CD4-positive, alpha-beta T cell treated with Interferon gamma for 1 hour (primary cell): ENCODE measurements at places on chromosomes 2 and 18.

DNA sequence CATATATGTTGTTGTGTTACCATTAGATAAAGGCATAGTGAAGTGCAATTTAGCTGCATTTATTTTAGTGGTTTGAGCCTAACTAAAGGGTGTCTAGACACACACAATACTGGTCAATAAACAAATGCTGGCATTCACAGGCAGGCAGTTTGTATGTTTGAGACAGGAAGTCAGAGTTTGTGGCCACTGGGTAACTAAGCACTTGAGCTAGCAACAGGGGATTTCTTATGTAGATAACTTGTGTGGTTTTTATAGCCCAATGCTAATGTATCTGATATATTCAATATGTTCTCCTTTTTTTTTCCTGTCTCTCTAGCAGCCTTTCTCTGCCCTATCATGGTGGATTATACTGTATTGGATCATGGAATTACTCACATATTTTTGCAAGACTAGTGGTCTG lies 38.1 kb downstream of the LRRTM4 start:
- no peak for DNase-seq

GRCh38 chr2:177235855-177236437 lies 23.4 kb downstream of the HNRNPA3 start:
- DNase-seq: no peak

- DNase-seq: no peak
Observed at GRCh38 chr2:72940786-72941185, 23.5 kb downstream of the EMX1 start.

DNA sequence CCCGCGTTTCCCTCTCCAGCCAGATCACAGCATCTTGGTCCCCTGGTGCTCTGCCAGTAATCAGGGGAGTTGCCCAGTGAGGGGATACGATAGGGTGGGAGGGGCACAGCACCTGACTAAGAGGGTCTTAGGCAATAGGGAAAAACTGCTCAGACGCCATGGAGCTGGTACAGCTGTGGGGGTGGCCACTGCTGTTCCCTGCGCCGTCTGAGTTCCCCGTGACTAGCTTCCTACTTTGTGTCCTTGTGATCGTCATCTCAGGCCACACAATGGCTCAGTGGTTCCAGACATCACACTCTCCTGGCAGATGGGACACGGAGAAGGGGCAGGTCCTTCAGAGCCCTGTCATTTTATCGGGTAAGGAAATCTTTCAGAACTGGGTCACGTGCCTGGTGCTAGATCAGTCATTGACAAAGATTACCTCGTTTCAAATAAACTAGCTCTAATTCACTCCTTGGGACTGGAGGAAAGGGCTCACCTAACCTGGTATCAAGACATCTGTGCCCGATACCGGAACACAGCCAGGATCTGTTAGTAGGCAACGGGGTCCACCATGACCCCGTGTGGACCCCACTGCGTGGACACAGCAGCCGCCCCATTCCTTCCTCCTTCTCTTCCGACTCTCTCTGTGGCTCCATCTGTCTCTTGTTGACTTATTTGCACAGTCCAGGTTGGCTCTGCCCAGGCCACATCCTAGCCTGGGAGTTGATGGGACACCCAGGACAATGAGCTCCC lies 101.6 kb downstream of the PTGR3 start:
- no peak for DNase-seq

GRCh38 chr2:96554293-96555145 lies 18.0 kb downstream of the ARID5A start:
- DNase-seq: peak; percentile 72

GRCh38 chr18:12060182-12060870 lies 33.3 kb upstream of the ANKRD62 start:
- DNase-seq: no peak

DNA sequence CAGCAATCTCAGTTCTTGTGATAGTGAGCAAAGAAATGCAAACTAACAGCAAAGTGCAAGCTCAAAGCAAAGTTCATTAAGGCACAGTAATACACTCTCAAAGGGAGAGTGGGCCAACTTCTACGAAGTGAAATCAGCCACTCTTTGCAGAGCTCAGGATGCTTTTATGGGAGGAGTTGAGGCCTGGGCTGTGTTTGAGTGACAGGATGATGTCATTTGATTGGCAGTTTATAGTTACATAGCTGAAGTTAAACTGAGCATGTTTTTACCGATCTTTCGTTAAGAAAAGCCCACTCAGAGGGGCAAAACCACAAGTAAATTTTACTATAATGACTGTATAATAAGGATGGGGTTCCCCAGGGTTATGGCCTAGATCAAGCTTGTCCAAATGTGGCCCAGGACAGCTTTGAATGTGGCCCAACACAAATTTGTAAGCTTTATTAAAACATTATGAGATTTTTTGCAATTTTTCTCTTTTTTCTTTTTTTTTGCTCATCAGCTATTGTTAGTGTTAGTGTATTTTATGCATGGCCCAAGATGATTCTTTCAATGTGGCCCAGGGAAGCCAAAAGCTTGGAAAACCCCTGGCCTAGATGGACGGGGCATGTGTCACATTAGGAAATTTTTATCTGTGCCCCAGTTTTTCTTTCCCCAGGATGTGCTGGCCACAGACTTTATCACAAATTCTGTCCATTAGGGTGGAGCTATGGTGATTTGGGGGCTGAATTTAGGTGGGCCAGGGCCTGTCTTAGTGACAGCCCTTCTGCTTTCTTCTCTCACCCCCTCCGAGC lies 8.3 kb upstream of the DNAH7 start:
- DNase-seq: no peak

DNA sequence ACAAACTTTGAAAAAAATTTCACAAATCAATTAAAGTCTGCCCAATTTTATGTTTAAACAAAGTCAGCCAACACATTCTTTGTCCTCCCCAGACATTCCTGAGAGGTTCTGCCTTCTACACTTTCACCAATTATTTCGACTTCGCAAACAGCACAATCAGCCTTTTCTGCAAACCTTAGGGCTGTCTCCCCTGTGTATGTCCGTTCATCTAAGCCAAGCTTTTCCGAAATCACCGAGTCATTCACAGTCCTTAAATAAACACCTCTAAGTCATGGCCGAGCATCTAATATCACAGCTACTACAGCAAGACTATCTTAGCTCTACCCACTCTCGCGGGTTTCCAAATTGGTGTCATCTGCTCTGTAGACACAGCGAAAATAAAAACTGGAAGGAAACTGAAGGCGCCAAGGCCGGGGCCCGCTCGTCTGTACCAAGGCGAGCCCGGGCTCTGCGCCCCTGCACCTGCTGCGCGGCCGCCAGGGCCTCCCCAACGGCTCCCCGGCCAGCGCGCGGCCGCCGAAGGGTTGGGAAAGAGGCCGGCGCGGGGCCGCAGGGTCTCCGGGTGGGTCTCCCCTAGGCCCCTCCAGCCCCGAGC lies 730 bp downstream of the ODC1 start:
- DNase-seq: peak; percentile 50

DNA sequence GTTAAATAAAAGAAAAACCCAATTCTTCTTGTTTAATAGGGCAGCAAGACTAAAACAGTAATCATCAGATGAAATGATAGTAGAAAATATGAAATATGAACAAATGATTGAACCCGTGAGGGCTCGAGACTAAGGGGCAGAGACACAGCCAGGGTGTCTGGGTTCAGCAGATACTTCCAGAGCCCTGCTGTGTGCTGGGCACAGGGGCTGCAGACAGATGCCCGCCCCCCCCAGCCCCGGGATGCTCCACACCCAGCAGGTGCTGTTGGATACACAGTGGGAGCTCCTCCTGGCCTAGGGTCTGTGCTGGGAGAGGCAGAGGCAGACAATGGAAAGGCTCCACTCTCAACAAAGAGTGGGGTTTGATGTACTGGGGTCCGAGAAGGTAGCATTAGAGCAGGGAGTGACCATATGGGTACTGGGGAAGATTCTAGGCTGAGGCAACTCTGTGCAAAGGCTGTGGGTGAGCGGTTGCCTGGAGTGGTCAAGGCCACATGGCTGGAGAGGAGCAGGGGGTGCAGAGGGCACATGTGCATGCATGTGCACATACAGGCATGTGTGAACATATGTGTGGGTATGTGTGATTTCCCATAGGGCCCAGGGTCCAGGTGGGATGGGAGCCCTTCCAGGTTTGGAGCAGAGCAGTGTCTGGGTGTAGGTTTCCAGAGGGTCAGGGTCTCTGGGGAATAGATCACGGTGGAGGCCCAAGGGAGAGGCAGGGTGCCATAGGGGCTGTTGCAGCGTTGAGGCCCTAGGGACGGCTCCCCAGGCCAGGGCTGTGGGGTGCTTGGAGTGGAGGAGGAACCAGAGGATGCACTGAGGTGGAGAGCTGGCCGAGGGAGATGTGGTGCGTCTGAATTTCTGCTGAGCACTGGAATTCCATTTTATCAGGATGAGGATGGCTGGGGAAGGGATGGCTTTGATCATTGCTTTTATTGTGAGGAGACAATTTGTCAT lies 36.7 kb downstream of the LDLRAD4 start:
- DNase-seq: no peak

- no peak for DNase-seq
Observed at GRCh38 chr18:22303927-22304326, 113.8 kb downstream of the CTAGE1 start.

DNA sequence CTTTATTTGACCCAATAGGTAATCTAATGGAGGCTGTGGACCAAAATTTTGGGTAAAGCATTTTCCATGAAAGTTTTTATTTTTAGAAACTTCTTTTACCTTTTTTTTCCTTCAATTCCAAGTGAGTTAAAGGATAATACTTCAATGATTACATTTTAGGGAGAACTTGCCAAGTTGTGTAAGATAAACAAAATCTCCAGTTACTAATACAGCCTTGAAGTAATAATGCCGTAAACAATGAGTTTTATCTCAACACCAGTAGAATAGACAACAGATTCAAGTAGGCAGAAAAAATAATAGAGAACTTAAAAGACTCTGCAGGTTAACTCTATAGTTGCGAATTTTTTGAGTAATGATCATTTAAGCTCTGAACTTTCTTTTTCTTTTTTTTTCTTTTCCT lies 807.4 kb downstream of the CNTNAP5 start:
- no peak for DNase-seq

DNA sequence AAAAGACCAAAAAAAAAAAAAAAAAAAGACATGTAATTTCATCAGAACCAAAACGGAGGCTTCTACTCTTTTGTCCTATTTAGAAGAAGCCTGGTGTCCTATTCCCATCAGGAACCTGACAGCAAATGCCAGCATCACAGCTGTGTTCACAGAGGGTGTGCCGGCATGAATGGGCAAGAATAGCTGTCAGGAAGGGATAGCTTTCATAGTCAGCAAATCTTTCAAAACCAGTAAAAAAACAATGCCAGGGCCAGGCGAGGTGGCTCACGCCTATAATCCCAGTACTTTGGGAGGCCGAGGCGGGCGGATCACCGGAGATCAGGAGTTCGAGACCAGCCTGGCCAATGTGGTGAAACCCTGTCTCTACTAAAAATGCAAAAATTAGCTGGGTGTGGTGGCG lies 231.8 kb upstream of the PXDN start:
- DNase-seq: no peak

GRCh38 chr2:9753665-9754531 lies 89.4 kb upstream of the TAF1B start:
- peak; percentile 43 for DNase-seq

- no peak for DNase-seq
Observed at GRCh38 chr2:39625927-39626270, 39.8 kb upstream of the TMEM178A start.

GRCh38 chr2:174630107-174630506 lies 32.5 kb upstream of the WIPF1 start:
- DNase-seq: no peak

- DNase-seq: no peak
Observed at GRCh38 chr2:10704034-10704594, 14.3 kb upstream of the NOL10 start.

GRCh38 chr2:73933194-73933593 lies 6.5 kb downstream of the DGUOK start:
- DNase-seq: no peak

DNA sequence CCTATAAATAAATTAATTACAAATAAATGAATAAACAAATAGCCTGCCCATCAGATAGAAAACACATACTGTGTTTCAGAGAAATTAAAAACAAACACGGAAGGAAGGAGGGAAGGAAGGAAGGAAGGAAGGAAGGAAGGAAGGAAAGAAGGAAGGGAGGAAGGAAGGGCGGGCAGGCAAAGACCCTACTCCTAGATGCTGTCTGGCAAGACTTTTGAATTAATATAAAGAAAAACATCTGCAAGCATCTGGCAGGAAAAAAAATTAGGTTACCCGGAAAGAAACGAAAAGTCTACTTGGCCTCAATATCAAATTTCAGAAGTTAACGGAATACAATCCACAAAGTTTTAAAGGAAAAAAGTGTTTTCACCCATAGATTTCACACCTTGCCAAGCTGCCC lies 49.1 kb downstream of the LOXHD1 start:
- no peak for DNase-seq

DNA sequence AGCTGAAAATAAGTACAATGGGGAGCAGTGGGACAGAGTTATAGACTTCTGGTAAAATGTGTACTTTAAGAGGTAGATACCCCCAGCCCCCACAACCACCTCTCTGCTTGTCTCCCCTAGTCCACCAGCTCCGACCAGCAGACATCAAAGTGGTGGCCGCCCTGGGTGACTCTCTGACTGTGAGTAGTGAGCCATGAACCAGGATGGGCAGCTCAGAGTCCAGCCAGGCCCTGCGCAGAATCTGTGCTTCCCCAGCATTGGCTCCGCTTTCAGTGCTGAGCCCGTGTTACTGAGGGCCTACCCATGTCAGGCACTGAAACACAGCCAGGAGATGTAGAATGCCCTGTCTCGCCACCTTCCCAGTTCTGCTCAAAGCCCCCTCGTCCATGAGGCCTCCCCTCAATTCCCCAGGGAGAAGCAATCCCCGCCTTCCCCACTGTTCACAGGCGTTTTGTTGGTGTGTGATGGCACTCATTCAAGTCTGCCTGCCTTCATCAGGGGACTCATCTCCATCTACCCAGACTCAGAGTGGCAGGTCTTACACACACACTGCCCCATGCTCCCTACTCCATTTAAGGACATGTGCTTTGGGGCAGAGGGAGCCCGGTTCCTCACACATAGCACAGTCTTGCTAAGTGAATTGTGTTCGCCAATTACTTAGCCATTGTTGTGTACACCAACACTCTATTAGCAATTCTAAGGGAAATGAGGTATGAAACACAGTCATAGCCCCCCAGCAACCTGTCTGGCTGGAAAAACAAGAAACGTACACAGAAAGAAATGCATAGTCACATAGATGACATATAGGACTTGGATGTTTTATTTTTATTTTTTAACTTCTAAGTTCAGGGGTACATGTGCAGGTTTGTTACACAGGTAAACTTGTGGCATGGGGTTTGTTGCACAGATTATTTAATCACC lies 122.6 kb downstream of the PLB1 start:
- DNase-seq: no peak

- DNase-seq: no peak
Observed at GRCh38 chr2:197136452-197136851, 174.1 kb downstream of the ANKRD44 start.

DNA sequence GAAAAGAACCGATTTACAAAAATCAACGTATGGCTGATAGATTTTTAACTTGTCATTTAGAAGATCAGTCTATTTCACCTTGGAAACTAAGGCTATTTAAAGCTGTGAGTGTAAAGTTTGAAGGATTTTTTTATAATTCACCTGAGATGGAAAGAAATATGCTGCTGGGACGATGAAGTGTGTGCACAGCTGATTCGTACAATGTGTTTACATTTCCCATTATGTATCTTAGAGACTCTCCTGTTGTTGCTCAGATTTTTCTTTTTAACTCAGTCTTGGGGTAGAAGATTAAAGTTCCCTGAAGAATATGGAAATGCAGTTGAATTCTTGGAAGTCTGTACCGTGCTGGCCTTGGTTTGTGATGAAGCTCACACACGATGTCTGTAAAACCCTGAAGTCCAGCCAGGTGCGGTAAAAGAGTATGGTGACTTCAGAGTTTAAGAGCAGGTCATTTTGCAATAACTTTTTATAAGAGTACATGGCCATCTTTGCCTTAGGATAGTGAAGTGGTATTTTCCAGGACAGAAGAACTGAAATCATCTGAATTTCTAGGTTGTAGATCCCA lies 250.1 kb downstream of the PRKCE start:
- DNase-seq: no peak
